Fibroblast of skin of left biceps (primary cell): ENCODE measurements at places on chromosomes 1 and 21.

GRCh38 chr1:100302739-100303138, 36.7 kb downstream of the RTCA start:
- DNase-seq: no peak

DNA sequence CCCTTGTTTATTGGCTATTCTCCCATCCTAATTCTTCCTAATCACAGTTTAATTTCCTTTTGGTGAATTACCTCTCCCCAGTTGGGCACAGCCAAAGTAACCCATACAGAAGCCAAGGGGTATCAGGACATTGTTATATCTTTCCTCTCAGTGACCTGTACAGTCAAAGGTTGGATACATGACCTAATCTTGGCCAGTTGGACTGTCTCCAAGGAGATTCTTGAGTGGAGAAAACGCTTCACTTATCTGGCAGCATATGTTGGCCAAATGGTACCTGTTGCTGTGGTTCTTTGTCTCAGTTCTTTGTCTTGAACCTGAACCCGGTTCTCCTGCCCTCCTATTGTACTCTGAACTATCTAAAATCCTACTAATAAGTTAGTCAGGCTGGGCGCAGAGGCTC, 15.3 kb upstream of the TBCE start:
- no peak for DNase-seq

DNA sequence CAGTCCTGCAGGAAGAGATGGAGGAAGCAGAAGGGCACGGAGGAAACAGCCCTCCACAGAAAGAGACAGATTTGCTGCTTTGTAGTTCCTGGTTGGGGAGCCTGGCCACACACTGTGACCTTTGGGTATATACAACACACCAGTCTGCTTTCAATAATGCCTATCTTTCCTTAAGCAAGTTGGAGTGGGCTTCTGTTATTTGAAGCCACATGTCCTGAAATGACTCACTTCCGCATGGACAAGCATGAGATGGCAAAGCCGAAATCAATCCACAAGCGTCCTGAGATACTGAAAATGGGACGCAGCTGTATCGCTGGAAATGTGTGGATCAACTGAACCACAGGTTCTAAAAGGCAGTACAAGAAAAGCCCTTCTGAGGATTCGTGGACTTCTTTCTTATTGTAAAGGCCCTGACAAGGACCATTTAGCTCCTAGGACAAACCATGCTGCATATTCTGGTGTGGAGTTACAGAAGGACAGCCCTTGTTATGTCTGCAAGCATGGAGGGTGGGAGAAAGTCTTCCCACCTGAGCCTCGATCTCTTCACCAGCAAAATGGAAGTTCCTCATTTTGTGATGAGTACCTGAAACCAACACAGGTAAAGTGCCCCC, 22.7 kb upstream of the FHAD1 start:
- no peak for DNase-seq

DNA sequence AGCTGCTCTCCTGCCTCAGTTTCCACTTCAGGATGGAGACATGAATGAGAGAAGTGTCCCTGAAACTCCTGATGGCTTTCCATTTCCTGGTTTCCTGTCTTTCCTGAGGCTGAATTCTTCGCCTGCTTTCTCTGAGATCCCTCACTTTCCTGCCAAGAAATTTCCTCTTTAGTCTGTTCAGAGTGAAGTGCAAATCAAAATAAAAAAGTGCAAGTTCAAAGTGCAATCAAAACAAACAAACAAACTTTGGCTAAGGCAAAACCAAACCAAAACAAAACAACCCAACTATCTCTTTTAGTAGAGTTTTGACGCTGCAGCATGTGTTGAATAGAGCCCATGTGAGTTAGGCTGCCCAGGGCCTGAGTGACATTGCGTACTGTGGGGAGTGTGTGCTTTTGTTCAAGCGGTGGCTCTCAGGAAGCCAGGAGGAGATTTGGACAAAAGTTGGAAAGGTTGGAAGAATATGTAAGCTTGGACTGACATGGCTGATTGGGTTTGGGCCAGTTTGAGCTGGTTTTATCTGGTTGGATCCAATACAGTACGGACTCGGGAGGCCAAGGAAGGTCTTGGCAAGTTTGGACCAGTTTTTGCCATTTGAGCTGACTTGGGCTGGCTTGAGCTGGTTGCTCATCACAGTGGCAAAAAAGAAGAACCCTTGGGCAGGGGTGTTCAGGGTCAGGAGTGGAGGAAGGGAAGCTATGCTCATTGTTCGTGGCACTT, 61.1 kb upstream of the TINAGL1 start:
- DNase-seq: no peak

GRCh38 chr1:222182641-222183040, 365.3 kb downstream of the HHIPL2 start:
- DNase-seq: no peak

- peak; percentile 98 for DNase-seq
These were observed 6.2 kb upstream of the ANKRD35 start for GRCh38 chr1:145891587-145892485.

DNA sequence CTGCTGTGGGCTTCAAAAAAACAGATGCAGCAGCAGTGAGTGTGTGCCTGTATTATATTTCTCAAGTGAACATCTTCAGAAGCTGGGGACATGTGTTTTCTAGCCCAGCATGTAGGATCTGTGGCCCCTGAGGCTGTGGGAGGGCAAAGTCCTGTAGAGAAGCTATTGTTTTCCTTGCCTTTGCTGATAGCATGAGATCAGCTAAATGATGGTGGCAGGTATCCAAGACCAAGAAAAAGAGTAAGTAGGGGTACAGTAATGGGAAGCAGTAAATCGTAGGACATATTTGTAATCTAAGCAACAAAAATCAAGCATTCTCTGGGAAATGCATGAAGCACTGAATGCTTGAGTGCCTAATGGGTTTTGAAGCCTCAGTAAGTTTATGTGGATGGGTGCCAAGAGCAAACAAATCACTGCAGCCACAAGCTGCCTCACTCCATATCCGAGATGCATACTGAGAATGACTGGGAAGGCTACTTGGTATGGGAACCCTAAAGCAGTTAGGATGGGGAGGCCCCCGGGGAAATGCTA, 98.3 kb downstream of the CD58 start:
- no peak for DNase-seq

- no peak for DNase-seq
These were observed 28.3 kb downstream of the RAB3GAP2 start for GRCh38 chr1:220243947-220244346.

DNA sequence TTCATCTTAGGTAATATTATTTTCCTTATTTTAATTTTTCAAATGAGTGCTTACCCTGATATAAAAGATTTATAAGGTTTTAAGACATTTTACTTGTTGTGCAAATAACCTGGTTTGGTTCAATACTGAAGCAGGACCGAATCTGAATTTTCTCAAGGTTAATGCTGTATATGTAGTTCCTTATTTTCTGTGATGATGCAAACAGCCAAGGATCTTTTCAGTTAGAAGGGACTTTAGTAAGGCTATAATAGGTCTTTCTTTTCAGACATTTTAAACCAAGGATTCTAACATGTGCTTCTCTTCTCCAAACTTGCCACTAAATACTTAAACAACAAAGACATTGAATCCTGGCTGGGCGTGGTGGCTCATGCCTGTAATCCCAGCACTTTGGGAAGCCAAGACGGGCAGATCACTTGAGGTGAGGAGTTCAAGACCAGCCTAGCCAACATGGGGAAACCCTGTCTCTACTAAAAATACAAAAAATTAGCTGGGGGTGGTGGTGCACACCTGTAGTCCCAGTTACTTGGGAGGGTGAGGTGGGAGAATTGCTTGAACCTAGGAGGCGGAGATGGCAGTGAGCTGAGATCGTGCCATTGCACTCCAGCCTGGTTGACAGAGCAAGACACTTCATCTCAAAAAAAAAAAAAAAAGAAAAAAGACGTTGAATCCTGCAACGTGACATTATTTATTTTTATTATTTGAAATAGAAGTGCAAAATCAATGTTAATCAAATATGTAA, 3.2 kb upstream of the ARPC5 start:
- DNase-seq: no peak
